Suppressor macrophage (primary cell): ENCODE measurements at places on chromosomes 4 and X.

- DNase-seq: no peak
Observed at GRCh38 chr4:144499777-144500176, 146.2 kb upstream of the HHIP start.

DNA sequence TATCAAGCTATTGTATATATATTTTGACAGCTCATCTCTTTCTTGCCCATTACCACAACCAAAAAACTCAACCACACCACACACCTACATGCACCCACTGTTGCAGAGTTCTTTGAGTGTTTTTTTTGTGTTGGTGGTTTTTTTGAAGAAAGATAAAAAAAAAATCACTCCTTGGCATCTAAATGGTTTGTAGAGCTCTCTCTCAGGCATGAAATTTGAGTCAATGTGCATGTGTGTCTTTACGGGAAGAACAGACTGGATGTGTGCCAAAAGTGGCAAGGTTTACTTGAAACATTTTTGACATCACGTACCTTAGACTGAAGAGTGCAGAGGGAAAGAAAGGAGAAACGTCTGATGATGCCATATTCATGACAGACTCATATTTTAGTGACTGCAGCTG lies 154.2 kb downstream of the FHIP1A start:
- DNase-seq: no peak

GRCh38 chr4:68948044-68948743 lies 3.4 kb downstream of the UGT2A3 start:
- no peak for DNase-seq

- DNase-seq: no peak
Observed at GRCh38 chr4:156084373-156084772, 130.7 kb upstream of the CTSO start.

DNA sequence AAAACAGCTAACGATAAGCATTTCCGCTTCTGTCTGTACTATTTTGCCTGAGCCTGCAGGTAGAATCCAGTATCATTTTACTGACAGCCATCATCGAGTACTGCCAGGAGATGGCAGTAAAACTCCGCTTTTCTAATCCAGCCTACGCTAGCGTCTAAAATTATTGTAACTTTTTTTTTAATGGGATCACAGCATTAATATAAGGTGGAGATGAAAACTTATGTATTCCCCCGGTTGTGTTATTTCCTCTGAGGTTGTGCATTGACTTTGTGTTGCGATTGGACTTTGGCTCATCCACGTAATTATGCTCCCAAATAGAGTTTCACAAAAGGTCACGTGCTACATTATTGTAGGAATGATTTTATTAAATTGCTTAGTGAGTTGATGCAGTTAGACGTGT lies 248.1 kb downstream of the C4orf33 start:
- DNase-seq: peak; percentile 69

GRCh38 chrX:10073671-10074070 lies 83.1 kb upstream of the CLCN4 start:
- no peak for DNase-seq

- DNase-seq: peak; percentile 47
Observed at GRCh38 chr4:94354474-94354896, 11.8 kb upstream of the HPGDS start.

GRCh38 chr4:61182915-61183314 lies 17.2 kb upstream of the ADGRL3 start:
- DNase-seq: peak; percentile 47

DNA sequence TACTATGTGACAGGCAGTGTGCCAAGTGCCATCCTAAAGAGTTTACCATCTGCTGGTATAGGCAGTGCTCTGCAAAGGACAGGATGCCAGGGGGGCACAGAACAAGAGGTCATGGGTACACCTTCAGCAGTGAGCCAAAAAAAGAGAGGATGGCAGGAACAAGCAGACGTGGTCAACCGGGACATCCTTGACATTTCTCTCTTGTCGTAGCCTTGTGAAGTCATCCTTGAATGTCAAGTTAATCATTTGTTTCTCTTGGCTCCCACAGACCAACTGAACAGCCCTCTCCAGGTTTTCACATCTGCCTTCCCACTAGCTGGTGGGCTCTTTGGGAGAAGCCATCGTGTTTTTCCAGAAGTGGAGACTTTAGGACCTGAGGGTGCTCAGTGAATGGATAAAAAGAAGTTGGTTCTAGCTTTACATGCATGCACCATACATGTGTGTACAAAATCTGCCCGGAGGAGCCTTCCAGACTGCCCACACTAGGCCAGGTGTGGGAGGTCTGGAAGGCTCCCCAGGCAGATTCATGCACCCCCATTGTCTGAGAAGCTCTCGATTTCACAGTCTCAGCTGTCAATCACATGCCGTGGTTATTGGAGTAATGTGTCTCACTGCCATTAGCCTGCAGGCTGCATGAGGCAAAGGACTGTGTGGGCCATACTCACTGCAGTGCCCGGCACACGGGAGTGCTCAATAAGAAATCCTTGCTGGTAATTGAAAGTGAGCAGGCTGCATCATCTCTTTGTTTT lies 16.4 kb downstream of the PNMA6F start:
- DNase-seq: no peak

GRCh38 chrX:56572975-56573374 lies 9.5 kb downstream of the UBQLN2 start:
- no peak for DNase-seq

DNA sequence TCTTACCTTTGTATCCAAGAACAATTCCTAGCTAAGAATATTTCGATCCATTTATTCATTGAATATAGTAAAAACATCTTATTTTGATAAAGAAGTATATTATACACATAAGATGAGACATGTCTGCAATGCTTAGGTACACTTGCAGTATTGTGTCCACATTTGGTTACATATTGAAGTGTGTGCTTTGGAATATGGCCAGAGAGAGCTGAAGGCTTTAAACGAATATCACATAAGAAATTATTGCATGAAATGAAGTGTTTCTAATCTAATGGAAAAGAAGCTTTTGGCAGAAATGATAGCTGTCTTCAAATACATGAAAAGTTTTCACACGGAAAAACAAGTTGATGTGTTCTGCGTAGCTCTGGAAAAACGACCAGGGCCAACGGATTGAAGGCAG lies 516.1 kb upstream of the ZFP42 start:
- no peak for DNase-seq

- no peak for DNase-seq
Observed at GRCh38 chr4:139297001-139297410, 4.3 kb upstream of the NAA15 start.

DNA sequence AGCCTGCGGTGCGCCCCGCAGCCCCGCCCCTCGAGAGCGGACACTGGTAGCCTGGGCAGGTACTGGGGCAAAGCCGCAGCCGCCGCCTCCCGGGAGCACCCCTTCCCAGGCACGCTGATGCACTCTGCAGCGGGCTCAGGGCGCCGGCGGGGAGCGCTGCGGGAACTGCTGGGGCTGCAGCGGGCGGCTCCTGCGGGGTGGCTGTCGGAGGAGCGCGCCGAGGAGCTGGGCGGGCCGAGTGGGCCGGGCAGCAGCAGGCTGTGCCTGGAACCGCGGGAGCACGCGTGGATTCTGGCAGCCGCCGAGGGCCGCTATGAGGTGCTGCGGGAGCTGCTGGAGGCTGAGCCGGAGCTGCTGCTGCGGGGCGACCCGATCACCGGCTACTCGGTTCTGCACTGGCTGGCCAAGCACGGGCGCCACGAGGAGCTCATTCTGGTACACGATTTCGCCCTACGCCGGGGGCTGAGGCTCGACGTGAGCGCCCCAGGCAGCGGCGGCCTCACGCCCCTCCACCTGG lies 401 bp downstream of the SOWAHD start:
- peak; percentile 26 for DNase-seq

- no peak for DNase-seq
Observed at GRCh38 chr4:13174001-13174400, 310.1 kb downstream of the RAB28 start.

DNA sequence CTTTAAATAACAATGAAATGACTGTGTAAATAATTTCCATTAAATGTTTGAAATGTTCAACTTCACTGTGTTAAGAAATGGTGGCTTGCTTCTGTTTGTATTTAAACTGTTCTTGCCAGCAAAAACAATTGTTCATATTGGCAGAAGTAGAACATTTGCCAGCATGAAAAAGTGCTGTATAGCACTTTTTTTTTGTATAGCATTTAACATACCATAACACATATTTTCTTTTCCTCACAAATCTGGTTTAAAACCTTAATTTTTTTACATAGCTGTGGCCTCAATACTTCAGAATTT lies 94.1 kb downstream of the COX18 start:
- DNase-seq: no peak

- no peak for DNase-seq
Observed at GRCh38 chrX:110954428-110955100, 141.4 kb upstream of the PAK3 start.

DNA sequence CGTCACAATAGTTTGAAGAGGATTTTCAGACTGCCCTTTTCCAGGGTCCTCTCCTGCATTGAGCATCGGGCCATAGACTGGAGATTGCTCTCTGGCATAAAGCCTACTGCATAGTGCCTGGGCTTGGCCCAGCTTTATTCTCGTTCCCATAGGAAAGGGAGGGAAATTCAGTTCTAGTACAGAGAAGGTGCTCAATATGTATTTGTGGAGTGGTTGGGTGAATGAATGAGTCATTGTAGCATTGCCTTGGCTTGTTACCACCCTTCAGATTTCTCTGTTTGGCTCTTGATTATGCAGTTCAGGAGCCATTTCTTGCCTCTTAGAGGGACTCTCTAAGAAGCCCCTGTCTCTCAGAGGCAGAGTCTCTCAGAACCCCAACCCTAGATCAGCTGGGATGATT lies 2.6 kb downstream of the TMEM35A start:
- no peak for DNase-seq

DNA sequence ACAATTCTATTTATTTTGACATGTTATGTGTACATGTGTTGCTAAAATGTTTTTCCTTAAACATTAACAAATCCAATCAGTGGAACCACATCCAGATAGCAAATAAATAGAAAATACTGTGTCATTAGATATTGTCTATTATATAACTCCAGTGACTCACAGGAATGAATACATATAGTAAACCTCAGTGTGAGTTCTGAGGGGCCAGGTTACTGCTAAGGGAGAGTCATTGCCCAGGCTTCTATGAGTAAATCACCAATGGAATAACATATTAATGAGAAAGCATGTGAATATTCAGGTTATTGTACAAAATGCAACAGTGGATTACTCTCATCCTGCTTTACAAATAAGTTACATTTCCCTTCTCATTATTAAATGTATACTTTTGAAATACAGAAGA lies 27.2 kb downstream of the TACR3 start:
- DNase-seq: no peak

DNA sequence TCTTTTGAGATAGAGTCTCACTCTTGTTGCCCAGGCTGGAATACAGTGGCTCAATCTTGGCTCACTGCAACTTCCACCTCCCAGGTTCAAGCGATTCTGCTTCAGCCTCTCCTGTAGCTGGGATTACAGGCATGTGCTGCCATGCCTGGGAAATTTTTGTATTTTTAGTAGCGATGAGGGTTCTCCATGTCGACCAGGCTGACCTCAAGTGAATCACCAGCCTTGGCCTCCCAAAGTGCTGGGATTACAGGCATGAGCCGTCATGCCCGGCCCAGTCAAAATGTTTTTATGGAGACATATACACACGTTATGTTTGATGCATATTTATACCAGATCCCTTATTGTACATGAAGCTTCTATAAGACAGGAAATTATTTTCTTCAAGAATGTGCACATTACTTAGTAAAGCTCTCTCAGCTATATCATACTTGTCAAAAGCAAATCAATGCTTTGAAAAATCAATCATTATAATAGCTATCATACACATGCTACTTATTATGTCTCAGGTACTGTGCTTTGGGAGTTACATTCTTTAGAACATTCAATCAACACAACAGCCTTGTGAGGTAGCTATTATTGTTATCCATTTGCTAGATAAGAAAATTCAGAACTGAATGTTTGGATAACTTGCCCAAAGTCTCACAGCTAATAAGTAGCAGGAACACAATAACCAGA lies 269.2 kb downstream of the FSTL5 start:
- DNase-seq: no peak

- DNase-seq: peak; percentile 64
Observed at GRCh38 chr4:41645728-41646390, 102.7 kb downstream of the PHOX2B start.

GRCh38 chrX:70039758-70040157 lies 10.0 kb downstream of the AWAT2 start:
- no peak for DNase-seq

- no peak for DNase-seq
Observed at GRCh38 chr4:116632269-116632668, 453.1 kb downstream of the TRAM1L1 start.

GRCh38 chr4:3856604-3857204 lies 90.5 kb downstream of the ADRA2C start:
- no peak for DNase-seq

GRCh38 chrX:71632923-71633657 lies 14.8 kb upstream of the CXCR3 start:
- DNase-seq: no peak

- no peak for DNase-seq
Observed at GRCh38 chr4:104593019-104593418, 98.3 kb upstream of the CXXC4 start.

- DNase-seq: no peak
Observed at GRCh38 chr4:6290769-6291547, 21.3 kb downstream of the WFS1 start.

GRCh38 chrX:936979-937769 lies 275.3 kb downstream of the CRLF2 start:
- DNase-seq: no peak
